ENCODE measurements at places on chromosomes 5 and 9.

DNA sequence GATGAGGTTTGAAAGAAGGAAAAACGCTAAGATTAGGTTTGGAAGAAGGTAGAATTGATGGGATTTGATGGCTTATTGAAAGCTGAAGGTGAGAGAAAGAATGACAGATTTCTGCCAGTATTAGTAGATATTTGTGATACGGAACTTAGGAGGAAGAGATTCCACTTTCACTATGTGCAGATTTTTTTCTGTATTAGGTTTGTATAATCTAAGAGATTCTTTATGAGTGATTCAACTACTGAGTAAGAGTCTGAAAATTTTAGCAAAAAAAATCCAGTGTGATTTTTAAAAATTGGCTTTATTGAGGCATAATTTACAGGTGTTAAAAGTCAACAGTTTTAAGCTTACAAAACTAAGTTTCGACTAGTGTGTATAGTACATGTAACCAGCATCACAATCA, 54.1 kb downstream of the AP3S1 start:
- DNase-seq = no peak

GRCh38 chr5:143606043-143606752, 202.7 kb upstream of the NR3C1 start:
- no peak for DNase-seq

GRCh38 chr5:154559398-154560276, 81.6 kb upstream of the HAND1 start:
- no peak for DNase-seq

DNA sequence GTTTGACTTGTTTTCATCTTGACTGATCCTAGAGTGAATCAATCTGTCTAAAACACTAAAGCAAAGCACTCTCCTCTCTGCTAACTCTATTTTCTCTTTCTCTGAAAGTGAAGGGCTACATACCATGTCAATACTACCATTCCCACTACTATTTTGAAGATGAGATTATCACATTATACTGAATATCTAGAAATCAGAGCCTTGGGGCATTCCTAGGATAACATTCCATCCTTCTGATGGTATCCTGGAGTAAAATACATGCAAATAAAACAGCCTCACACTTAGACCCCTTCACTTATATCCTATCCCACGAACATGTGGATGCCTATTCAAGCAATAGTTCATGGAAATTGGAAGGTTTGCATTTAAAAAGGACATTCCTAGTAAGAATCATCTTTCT, 309.3 kb upstream of the ACTBL2 start:
- DNase-seq = no peak

- DNase-seq = no peak
These were observed 125.8 kb upstream of the SLIT3 start for GRCh38 chr5:169426784-169427183.

- no peak for DNase-seq
These were observed 212.5 kb downstream of the GAS1 start for GRCh38 chr9:86734771-86735170.

Measured in stimulated activated CD8-positive, alpha-beta memory T cell treated with anti-CD3 and anti-CD28 coated beads, Interleukin-7, amount 100 ng/mL, for 1 hour (primary cell).